ENCODE measurements at places on chromosomes 7 and 10. TPM values are rescaled to one million over a fixed set of nuclear protein-coding genes. Genes with fewer than 3 reads are reported as not detected.

Gene HOXA3
- total RNA-seq = not detected

Gene EPHA1
- 9.4 TPM for total RNA-seq

Gene MYPN
- not detected for total RNA-seq

Gene NODAL
- not detected for total RNA-seq

DNA sequence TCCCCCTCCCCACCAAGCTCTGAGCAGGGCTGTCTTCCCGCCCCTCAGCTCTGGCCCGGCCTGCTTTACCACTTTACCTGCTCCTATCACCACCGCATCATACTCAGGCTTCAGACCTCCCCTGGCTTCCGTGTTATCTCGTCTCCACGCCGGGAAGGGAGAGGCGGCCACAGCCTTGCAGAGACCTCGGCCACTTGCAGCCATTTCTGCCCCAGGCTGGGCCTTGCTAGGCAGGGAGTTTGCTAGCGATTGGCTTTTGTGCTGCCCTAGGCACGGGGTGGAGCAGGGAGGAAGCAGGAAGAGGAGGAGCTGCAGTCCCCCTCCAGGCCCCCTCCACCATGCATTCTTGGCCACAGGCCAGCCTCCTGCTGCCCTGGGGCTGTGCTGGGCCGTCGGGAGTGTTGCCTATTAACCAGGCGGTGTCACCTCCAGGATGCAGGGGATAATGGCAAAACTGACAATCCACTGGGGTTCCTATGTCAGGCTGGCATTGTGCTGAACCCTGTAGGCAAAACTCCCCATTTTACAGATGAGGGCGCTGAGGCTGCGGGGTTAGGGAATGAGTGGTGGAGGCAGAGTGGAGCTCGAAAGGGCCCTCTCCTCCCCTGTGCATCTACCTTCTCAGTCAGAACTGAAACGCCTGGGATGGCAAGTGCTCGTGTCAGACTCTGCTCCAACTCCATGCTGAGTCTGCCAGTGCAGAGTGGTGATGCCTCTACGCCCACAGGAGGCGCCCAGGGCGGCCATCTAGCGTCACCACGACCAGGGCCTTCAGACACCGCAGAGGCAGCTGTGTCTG, at the start of gene PYROXD2:
TSS of gene PYROXD2 (minus strand) at position 251 of the 799 bp plus-strand sequence. CDS start at position 204, 47 bp downstream.
- H3K4me3 ChIP-seq = peak within 1 kb of the TSS; percentile 95
- peaks cover 15% of the 10 kb centered on the region for H3K4me1 ChIP-seq
- H3K36me3 ChIP-seq = peaks cover 5% of the 10 kb centered on the region
- DNase-seq = no peak

GRCh38 chr7:130553398-130554029, 61.6 kb downstream of the MEST start:
- no peak for DNase-seq
- no peak overlapping the region for H3K27ac ChIP-seq

DNA sequence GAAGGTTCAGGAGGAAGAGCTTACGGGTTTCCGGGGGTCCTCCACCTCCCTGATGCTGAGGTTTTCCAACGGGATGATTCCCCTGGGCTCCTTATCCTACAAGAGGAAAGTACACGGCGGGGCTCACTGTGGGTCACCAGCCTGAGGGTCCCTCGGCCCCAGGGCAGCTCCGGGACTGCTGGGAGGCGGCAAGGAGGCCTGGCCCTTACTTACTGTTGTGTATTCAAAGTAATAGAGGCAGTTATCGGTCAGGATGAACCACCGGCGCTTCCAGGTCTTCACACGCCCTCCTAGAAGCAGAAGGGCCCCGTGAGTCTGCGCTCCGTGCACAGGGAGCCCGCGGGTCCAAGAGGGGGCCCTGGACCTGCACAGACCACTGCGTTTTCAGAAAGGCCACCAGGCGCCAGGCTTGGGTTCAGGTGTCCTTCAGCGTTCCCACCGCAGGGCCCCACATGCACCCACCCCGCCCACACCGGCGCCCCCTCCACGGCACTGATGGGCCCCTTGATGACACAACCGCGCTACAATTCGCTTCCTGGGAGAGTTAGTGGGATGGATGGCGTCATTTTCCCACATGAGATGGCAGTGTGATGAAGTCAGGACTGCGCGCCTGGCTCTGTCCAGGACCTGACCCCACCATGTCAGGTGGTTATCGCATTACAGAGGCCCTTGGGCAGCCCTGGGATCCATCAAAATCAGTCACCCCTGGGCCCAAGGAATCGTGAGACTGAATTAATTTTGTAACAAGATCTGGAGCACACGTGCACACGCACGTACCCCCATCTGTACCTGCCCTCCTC, 106.7 kb downstream of the CYTH3 start:
- peaks cover 15% of the 10 kb centered on the region for H3K4me1 ChIP-seq
- DNase-seq = no peak
- H3K36me3 ChIP-seq = peaks cover 2% of the 10 kb centered on the region

DNA sequence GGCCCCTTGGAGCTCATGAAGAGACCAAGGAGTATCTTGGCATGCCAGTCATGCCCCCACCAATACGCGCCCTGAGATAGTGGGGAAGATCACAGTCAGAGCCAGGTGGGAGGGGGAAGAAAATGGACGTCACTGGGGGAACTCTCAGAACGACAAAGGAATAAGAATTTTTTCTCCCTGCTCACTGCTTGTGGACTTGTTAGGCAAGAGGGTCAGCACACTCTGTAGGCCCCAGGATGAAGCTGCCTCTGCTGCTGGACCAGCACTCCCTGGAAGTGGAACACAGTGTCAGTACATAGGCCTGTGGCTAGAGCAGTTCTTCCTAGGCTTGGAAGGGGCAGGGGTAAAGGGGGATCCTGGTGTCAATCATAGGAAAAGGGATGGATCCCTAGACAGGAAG, 46.5 kb downstream of the DRGX start:
- no peak overlapping the region for H3K27ac ChIP-seq
- H3K4me1 ChIP-seq = no peaks in the 10 kb centered on the region
- H3K4me3 ChIP-seq = no peak overlapping the region

GRCh38 chr10:119237722-119238436, 30.5 kb downstream of the GRK5 start:
- H3K36me3 ChIP-seq = no peaks in the 10 kb centered on the region
- H3K4me1 ChIP-seq = peaks cover 29% of the 10 kb centered on the region
- H3K27ac ChIP-seq = peak overlapping the region; percentile 83
- H3K4me3 ChIP-seq = no peak overlapping the region
- H3K27me3 ChIP-seq = no peaks in the 10 kb centered on the region

GRCh38 chr7:6579446-6579845, 2.2 kb downstream of the ZDHHC4 start:
- H3K27me3 ChIP-seq = no peaks in the 10 kb centered on the region
- H3K27ac ChIP-seq = peak overlapping the region; percentile 75
- H3K4me3 ChIP-seq = peak overlapping the region; percentile 91
- no peak for DNase-seq
- peaks cover 8% of the 10 kb centered on the region for H3K4me1 ChIP-seq
- peaks cover 2% of the 10 kb centered on the region for H3K36me3 ChIP-seq

DNA sequence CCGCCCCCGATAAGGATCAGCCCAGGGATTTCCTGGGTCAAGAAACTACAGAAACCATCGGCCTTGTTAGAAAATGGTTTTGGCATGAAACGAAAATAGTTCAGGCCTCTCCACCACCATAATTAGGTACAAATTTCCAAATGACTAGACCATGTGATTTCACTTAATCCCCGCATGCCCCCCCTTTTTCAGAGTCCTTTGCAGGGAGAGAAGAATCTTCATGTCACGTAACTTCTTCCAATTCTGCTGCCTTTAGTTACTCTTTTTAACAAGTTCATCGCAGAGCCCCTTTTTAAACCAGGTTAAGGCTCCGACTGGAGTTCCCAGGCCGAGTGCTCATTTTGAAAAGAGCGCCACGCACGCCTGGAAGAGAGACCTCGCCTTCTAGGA, 3.4 kb downstream of the PDGFA start:
- peaks cover 9% of the 10 kb centered on the region for H3K4me1 ChIP-seq
- DNase-seq = no peak
- no peak overlapping the region for H3K27ac ChIP-seq
- H3K4me3 ChIP-seq = peak overlapping the region; percentile 52
- peaks cover 21% of the 10 kb centered on the region for H3K27me3 ChIP-seq
- H3K36me3 ChIP-seq = no peaks in the 10 kb centered on the region

DNA sequence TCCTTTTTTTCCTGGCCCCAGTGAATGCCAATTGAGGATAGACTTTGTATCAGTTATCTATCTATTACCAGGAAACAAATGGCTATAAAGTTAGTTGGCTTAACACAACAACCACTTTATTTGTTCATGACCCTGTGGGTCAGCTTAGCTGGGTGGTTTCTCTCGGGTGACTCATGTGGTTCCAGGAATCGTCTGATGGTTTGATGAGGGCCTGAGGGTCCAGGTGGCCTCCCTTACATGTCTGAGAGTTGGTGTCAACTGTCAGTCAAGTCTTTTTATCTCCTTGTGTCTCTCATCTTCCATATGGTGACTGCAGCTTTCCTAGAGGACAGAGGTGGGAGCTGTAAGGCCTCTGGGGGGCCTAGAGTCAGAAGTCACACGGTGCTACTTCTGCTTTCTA, 15.3 kb upstream of the MAPK8 start:
- H3K27me3 ChIP-seq = peaks cover 30% of the 10 kb centered on the region
- no peak overlapping the region for H3K4me3 ChIP-seq
- no peak for DNase-seq
- peak overlapping the region; percentile 56 for H3K27ac ChIP-seq
- H3K36me3 ChIP-seq = no peaks in the 10 kb centered on the region

- no peaks in the 10 kb centered on the region for H3K4me1 ChIP-seq
- no peaks in the 10 kb centered on the region for H3K36me3 ChIP-seq
- no peak overlapping the region for H3K4me3 ChIP-seq
- no peak for DNase-seq
- no peak overlapping the region for H3K27ac ChIP-seq
- peaks cover 27% of the 10 kb centered on the region for H3K27me3 ChIP-seq
These were observed 8.9 kb downstream of the CDK14 start for GRCh38 chr7:90605055-90605454.

DNA sequence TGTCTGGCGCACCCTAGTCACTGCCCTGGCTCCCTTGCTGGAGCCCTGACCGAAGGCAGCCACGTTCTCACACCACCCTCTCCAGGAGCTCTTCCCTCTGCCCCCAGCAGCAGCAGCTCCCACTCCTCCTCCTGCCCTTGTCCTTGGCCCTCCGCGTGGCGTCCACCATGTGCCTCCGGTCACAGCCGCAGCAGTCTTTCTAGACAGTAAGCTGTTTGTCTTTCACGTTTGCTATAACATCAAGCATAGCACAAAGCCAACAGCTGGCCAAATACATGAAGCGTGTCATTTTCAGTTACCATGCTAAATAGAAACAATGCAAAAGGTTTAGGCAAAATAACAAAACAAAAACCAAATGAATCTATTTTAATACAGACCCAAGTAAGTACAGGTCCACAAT, 3.3 kb downstream of the PITRM1 start:
- no peak for DNase-seq
- H3K36me3 ChIP-seq = peaks cover 7% of the 10 kb centered on the region
- H3K4me1 ChIP-seq = peaks cover 14% of the 10 kb centered on the region
- H3K27ac ChIP-seq = no peak overlapping the region
- H3K27me3 ChIP-seq = no peaks in the 10 kb centered on the region
- H3K4me3 ChIP-seq = no peak overlapping the region

DNA sequence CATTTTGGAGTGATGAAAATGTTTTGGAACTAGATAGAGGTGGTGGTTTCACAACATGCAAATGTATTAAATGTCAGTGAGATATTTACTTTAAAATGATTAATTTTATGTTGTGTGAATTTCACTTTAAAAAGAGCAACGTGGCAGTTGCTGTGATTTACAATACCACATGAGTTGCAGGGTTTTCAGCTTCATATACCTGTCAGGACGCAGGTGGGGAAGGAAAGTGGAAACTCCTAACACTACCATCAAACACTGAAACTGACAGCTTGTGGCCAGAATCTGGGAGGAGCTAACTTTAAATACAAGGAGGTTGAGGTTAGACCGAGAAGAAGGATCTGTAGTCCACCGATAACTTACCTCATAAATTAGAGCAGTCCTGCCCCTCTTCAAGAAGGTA, 168.9 kb upstream of the TMEM72 start:
- no peak for DNase-seq
- no peak overlapping the region for H3K4me3 ChIP-seq
- peaks cover 3% of the 10 kb centered on the region for H3K27me3 ChIP-seq
- no peaks in the 10 kb centered on the region for H3K4me1 ChIP-seq
- H3K36me3 ChIP-seq = no peaks in the 10 kb centered on the region

- peaks cover 5% of the 10 kb centered on the region for H3K27me3 ChIP-seq
- peaks cover 2% of the 10 kb centered on the region for H3K36me3 ChIP-seq
- H3K4me1 ChIP-seq = peaks cover 26% of the 10 kb centered on the region
- no peak overlapping the region for H3K4me3 ChIP-seq
- peak overlapping the region; percentile 62 for H3K27ac ChIP-seq
These were observed 2.8 kb upstream of the AHCYL2 start for GRCh38 chr7:129222064-129222463.

DNA sequence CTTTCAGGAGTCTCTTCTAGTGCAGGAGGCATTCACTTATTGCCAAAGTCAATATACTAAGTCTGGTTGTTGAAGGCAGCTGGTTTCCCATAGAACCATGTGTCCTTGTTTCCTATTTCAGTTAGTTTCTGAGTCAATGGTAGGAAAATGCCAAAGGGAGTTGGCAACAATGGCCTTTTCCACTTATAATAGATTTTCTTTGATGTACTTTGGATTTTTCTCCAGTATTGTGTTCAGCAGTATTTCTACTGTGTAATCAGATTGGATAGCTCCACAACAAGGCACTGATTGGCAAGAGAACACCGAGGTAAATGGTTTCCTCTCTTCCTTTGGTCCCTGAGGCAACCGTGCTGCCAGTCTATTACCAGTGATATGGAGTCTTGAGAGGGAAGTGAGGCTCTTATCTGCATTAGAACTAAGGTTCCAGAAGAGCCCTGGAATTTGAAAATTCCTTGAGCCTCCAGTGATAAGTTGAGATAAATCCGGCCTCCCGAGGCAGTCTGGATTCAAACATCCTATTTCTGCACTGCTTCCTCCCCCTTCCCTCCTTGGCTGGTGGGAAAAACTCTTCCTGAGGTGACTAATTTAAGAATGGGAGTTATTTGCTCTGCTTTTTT, 7.9 kb upstream of the SEPTIN7 start:
- no peaks in the 10 kb centered on the region for H3K4me1 ChIP-seq
- no peak for DNase-seq
- H3K4me3 ChIP-seq = no peak overlapping the region
- H3K27ac ChIP-seq = no peak overlapping the region

DNA sequence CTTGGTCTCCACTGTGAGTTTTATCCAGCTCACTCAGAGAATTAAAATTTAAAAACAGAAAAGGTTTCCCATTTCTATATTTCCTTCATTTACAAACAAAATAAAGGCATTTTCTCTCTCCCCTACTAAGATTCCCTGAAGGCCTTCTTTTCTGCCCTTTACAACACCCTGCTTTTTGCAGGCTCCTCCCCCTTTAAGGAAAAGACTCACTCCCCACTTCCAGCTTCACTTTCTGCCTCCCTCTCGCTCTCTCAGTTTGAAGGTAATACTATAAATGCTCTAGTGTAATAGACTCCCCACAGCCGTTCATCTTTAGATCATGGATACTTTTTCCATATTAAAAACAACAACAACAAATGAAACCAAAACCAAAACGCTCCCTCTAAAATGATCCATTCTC, 53.3 kb downstream of the CDHR3 start:
- H3K27ac ChIP-seq = no peak overlapping the region
- H3K4me1 ChIP-seq = peaks cover 14% of the 10 kb centered on the region
- no peak for DNase-seq
- H3K27me3 ChIP-seq = peaks cover 9% of the 10 kb centered on the region

DNA sequence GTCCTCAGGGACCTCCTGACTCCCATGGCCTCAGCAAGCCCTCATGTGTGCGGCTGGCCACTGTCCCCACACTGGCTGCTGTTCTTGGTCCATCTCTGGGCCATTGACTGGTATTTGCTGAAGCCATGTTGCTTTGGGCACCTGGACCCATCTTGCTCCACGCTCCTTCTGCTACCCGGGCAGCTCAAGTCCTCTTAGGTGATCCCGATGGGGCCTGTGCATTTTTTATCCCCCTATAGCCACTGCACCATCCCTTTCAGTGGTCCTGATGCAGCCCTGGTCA, 16.7 kb downstream of the RAMP3 start:
- no peak for DNase-seq
- H3K27me3 ChIP-seq = peaks cover 17% of the 10 kb centered on the region
- H3K36me3 ChIP-seq = peaks cover under 1% of the 10 kb centered on the region
